A549 treated with CpdA at 1 μM for 4 hours (cell line): ENCODE measurements at places on chromosomes 2 and 18. TPM values are rescaled to one million over a fixed set of nuclear protein-coding genes. Genes with fewer than 3 reads are reported as not detected.

The IL36G gene
- total RNA-seq: 0.10 TPM in 1 of 5 replicates, not detected in the others

The PID1 gene
- 2.8 to 3.6 TPM (median 3.0 TPM) in 5 replicates for total RNA-seq

The CD207 gene
- total RNA-seq: not detected in 5 replicates

The COLEC11 gene
- 0.22 to 0.84 TPM (median 0.56 TPM) in 5 replicates for total RNA-seq

The CGREF1 gene
- 6.1 to 8.7 TPM (median 7.4 TPM) in 5 replicates for total RNA-seq

The SEC11C gene
- 51.4 to 68.1 TPM (median 63.9 TPM) in 5 replicates for total RNA-seq

The TTC32 gene
- 11.6 to 16.4 TPM (median 12.3 TPM) in 5 replicates for total RNA-seq

The BOLL gene
- not detected in 5 replicates for total RNA-seq

The GKN2 gene
- 2.6 to 3.8 TPM (median 3.4 TPM) in 5 replicates for total RNA-seq

The PLEK gene
- 0.01 TPM in 1 of 5 replicates, not detected in the others for total RNA-seq

The ST8SIA5 gene
- 0.03 TPM in 1 of 5 replicates, not detected in the others for total RNA-seq

The GCG gene
- total RNA-seq: not detected in 5 replicates

The OTOS gene
- not detected in 5 replicates for total RNA-seq

The CD226 gene
- total RNA-seq: 0.06 to 0.16 TPM (median 0.09 TPM) in 4 of 5 replicates, not detected in the other

The GPR55 gene
- 0.01 TPM in 1 of 5 replicates, not detected in the others for total RNA-seq

The MERTK gene
- total RNA-seq: 1.7 to 2.1 TPM (median 1.8 TPM) in 5 replicates

The CDK15 gene
- not detected in 5 replicates for total RNA-seq

The CTIF gene
- 12.2 to 18.5 TPM (median 12.9 TPM) in 5 replicates for total RNA-seq

The POU3F3 gene
- total RNA-seq: 0.03 to 0.05 TPM in 2 of 5 replicates, not detected in the others

The ACKR3 gene
- 25.4 to 36.2 TPM (median 31.7 TPM) in 5 replicates for total RNA-seq

The UGT1A7 gene
- total RNA-seq: 3.9 to 6.1 TPM (median 4.4 TPM) in 5 replicates

The RMDN2 gene
- total RNA-seq: 4.2 to 6.2 TPM (median 5.3 TPM) in 5 replicates

The TMEM37 gene
- total RNA-seq: 1.2 to 2.1 TPM (median 1.9 TPM) in 5 replicates

The TUBB8B gene
- not detected in 5 replicates for total RNA-seq

The CRYBA2 gene
- total RNA-seq: 0.44 TPM in 1 of 5 replicates, not detected in the others

The ANKRD30B gene
- 0.01 TPM in 1 of 5 replicates, not detected in the others for total RNA-seq

The CFLAR gene
- total RNA-seq: 60.3 to 87.2 TPM (median 73.2 TPM) in 5 replicates

The SCG2 gene
- 0.86 to 1.4 TPM (median 1.2 TPM) in 5 replicates for total RNA-seq

The CNGA3 gene
- total RNA-seq: not detected in 5 replicates

The IL1RL2 gene
- total RNA-seq: not detected in 5 replicates
